ENCODE measurements at places on chromosomes 7 and 10.

DNA sequence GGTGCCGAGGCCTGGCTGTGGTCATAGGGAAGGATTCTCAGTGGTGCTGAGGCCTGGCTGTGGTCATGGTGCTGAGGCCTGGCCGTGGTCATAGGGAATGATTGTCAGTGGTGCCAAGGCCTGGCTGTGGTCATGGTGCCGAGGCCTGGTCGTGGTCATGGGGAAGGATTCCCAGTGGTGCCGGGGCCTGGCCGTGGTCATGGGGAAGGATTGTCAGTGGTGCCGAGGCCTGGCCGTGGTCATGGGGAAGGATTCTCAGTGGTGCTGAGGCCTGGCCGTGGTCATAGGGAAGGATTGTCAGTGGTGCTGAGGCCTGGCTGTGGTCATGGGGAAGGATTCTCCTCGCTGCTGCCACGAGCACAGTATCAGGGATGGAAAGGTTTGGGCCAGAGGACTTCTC, 327.3 kb downstream of the ADARB2 start:
- DNase-seq, result peak; percentile 12

GRCh38 chr10:92627845-92628480, 35.0 kb downstream of the KIF11 start:
- no peak for DNase-seq

DNA sequence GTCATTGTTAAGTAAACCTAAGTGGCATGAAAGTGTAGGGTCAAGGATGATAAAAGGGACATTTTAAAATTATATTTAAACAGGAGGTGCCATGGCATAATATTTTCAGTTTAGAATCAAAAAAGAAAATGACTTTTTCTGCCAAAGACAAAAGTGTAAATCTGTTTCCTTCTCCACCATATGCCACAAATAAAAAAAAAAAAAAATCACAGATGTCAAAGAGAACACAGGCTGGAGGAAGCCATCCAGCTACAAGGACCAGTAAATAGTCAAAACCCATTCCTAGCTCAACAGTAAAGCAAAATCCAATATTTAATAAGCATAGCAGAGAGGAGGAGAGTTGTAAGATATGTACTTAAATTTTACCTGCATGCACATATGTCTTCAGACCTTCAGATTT, 321.3 kb upstream of the TMEM229A start:
- no peak for DNase-seq

DNA sequence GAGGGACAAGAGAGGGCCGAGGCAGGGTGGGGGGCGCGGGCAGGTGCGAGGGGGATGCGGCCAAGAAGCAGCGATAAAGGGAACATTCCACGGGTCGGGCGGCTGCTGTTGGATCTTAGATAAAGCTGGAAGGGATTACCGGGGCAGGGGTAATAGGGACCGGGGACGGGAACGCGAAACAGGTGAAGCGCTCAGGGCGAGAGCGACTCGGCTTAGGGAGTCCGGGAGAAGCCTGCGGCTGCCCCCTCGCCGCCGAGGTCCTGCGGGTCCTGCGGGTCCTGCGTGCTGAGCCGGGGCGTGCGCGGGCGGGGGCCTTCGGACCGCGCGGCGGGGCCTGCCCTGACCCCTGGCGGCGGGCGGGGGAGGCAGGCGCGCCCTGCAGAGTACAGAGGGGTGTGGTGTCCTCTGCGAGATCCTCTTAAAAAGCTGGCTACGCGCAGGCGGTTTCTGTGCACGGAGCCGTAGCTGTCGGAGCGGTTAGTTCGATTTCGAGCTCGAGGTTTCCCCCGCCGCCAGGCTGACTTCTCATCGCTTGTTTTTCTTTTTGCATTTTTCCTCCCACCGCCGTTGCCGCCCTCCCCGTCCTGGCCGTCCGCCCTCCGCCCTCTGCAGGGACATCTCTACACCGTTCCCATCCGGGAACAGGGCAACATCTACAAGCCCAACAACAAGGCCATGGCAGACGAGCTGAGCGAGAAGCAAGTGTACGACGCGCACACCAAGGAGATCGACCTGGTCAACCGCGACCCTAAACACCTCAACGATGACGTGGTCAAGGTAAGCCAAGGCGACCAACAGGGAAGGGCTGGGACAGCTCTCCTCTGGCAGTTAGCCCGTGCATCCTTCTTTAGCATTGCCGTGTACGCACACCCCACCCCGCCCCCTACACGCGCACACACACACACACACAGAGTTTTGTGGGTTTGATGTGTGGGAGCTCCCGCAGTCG, 1.4 kb downstream of the CAV1 start:
- peak; percentile 89 for DNase-seq

DNA sequence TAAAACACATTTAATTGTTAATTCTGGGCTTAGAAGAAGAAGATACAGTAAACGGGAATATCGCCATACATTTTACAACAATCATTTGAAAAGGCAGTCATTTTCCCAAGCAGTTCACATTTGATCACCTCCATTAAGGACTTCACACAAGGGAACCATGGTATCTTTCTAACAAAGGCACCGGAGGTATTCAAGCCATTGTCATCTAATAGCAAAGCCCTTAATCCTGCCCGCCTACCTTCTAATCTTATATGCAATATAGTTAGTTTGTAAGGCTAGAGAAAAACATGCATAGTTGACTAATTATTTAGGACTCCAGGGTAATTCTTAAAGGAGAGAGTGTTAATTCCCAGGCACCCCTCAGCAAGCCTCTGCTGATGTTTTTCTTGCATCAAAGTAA, 83.1 kb downstream of the MRPL32 start:
- DNase-seq, result no peak

- DNase-seq, result no peak
Observed at GRCh38 chr7:144777005-144777839, 58.6 kb downstream of the TPK1 start.

DNA sequence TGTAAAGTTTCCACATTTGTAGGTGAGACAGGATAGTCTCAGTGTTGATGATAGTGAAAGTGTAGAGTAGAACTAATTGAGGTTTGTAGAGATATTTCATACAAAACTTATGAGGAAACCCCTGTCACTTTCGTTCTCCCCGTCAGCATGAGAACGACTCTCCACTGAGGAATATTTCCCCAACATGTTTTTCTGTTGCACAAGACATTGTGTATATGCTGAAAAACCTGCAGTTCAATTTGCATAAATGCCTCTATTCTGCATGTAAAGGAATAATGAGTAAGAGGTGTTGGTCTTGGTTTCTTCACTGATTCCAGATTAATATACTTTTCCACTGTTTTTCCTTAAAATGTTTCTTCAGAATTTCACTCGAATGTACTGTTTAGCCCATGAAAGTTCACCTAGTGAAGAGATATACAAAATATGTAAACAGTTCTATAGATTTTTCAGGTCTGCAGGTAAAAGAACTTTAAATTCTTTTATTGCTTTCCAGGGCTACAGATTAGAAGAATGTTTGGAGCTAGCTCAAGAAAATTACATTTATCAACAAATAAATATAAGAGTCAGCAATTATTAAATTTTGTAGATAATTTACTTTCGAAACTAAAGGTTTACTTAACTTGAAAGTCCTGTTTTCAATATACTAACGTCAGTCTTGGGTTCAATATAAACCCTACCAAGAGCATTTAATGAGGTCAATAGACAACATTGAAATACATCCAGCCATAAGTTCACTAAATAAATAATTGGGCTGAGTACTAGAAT, 37.2 kb downstream of the HEPACAM2 start:
- no peak for DNase-seq

DNA sequence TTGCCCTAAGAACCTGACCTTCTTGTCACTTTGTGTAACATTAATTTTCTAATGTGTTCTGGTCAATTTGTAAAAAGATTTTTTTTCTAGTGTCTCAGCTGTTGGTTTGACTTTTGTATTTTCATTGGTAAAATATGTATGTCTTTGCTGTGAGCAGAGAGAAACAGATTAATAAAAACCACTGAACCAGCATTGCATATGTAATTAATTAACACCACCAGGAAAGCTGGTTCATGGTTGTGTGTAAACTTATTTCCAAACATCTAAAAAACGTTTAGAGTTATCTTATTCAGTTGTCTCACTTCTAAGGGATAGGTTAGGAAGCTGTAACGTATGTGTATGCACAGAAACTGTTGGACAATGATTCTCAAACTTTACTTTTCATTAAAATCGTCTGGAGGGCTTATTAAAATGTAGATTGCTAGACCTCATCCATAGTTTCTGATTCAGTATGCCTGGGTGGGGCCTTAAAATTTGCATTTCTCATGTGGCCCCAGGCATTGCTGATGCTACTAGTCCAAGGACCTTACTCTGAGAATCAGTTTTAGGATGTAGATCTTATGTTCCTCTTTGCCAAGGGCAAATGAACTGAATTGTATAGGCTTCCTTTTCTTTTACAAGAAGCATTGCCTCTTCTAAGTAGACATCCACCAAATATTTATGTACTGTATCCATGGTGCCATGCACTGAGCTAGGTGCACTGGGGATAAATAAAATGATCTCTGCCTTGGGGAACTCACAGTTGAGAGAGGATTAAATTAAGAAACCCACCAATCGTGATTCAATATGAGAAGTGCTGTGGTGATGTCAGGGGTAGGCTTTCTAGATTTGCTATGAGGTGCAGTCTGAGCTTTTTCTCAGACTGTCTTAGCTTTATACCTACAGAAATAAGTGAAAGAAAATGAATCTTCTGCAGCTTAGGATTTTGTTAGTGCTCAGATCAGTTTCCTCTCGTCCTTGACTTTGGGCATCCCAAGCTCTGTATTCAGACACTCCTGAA, 98.7 kb downstream of the AUTS2 start:
- DNase-seq, result no peak

- DNase-seq, result no peak
Observed at GRCh38 chr10:103058034-103058433, 135.0 kb downstream of the NT5C2 start.

- no peak for DNase-seq
Observed at GRCh38 chr10:22849077-22849805, 78.6 kb upstream of the ARMC3 start.

GRCh38 chr7:15778191-15778590, 91.7 kb upstream of the MEOX2 start:
- DNase-seq, result no peak

DNA sequence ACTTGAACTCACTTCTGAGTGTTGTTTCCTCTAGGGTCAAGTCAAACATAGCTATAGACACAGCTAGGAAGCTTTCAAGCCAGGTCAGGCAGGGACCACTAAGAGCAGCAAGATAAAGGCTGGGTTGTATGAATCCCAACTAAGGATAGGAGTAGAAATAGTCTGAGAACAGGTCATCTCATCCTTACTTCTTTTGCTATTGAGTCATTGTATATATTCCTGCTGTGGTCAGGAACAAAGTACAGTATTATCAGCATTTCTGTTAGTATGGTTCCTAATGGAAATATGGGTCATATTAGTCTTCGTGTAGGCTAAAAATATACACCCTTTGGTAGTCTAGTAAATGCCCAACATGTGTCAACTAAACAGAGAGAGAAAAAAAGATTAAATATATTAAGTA, 145.3 kb downstream of the BTAF1 start:
- no peak for DNase-seq

GRCh38 chr10:113524120-113524519, 28.7 kb upstream of the HABP2 start:
- DNase-seq, result no peak

GRCh38 chr7:89554209-89554608, 600.1 kb upstream of the STEAP1 start:
- DNase-seq, result no peak

- peak; percentile 94 for DNase-seq
Observed at GRCh38 chr10:102231357-102232318, 5.5 kb downstream of the ELOVL3 start.

DNA sequence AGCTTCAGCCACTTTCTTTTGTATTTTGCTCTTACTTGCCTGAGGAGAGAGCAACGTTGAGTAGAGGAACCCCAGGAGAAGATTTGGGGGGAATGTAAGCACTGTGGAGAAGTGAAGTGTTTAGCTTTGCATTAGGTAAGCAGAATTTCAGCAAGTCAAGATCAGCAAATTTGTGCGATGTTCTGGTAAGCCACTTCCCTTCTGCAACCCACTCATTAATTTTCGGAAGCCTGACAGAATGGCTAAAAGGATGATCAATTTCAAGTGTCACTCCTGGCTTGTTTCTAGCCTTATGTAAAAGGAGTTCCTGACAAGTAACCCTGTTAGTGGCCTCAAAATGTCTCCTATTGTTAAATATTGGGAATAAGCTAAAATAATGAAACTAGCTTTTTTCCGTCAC, 48.5 kb upstream of the NXPH1 start:
- DNase-seq, result no peak

DNA sequence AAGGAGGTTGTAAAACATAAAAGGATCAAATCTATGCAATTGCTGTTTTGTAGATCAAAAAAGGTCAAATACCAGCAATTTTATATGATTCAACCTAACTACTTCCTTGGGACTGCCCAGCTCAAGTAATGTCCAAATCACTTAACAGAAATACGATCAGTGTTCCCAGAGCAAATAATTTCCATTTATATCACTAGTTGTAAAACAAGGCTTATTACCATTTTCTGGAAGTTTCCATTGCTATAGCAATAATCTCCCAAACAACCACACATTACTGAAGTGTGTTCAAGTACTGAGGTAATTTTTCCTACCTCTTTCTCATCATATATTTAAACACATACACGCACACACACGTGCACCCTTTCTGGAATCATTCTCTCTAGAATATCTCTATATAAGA, 123.3 kb downstream of the NRCAM start:
- no peak for DNase-seq

GRCh38 chr7:104207348-104207730, 474 bp downstream of the ORC5 start:
- peak; percentile 69 for DNase-seq

DNA sequence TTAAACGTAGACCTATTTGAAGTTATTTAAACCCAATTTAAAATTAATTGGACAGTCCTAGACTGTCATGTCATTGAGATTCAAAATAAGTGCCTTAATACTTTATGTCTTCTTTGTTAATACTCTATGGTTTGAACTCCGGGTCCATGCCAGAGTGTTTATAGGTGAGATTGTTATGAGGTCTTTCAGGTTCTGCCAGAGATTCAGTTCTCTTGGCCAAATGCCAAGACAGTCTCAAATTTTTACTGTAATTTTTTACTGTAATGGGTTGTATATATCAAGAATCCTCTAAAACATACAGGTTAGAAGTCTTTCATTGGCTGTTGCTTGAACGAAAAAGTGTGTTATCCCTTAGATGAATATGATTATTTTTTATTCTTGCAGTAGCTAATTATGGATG, 3.9 kb downstream of the ADD3 start:
- no peak for DNase-seq

GRCh38 chr7:8060241-8060640, 91.6 kb downstream of the GLCCI1 start:
- no peak for DNase-seq

DNA sequence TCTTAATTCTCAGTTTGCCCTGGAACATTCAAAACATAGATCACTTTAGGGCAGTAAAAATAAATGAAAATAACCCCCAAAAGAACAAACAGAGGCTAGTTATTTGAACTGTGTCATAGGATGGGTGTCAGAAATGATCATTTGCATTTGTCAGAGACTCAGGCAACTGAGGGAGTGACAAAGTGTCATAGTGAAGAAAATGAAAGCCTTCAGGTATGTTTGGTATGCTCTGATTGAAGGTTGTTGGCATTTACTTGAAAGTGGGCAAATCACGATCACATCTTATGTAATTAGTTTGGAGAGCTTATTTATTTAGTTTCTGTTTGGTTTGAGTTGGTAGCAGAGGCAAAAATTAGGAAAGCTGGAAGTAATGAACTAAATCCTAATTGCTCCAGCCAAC, 880.9 kb downstream of the ANKRD7 start:
- DNase-seq, result no peak

- DNase-seq, result no peak
Observed at GRCh38 chr7:43199371-43200160, 87.1 kb downstream of the HECW1 start.
